ENCODE measurements at places on chromosomes 12 and 14.

- DNase-seq: no peak
Observed at GRCh38 chr14:49212721-49213120, 373.5 kb downstream of the RPS29 start.

GRCh38 chr14:102958461-102958860 is 36.0 kb downstream of the AMN start:
- no peak for DNase-seq

DNA sequence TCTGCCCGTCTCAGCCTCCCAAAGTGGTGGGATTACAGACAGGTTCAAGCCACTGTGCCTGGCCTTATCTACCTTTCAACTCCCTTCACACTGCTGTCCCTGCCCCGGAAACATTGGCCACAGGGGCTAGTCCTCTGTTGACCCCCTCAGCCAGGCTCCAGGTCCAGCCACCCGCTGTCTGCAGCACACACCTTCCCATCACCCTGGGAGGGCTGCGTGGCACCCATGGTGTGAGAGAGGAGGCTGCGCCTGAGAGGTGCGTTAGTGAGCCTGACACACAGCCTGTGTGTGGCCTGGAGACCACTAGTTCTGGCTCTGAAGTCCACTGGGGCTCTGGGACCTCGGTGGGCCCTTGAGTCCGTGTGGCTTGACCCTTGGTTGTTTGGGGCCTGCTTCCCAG is 28.4 kb upstream of the TRAF3 start:
- DNase-seq: no peak

- DNase-seq: no peak
Observed at GRCh38 chr14:68016255-68016914, 196.8 kb downstream of the RAD51B start.

GRCh38 chr12:125055591-125055990 is 9.6 kb upstream of the AACS start:
- no peak for DNase-seq

GRCh38 chr12:124727922-124728321 is 135.7 kb downstream of the SCARB1 start:
- no peak for DNase-seq

DNA sequence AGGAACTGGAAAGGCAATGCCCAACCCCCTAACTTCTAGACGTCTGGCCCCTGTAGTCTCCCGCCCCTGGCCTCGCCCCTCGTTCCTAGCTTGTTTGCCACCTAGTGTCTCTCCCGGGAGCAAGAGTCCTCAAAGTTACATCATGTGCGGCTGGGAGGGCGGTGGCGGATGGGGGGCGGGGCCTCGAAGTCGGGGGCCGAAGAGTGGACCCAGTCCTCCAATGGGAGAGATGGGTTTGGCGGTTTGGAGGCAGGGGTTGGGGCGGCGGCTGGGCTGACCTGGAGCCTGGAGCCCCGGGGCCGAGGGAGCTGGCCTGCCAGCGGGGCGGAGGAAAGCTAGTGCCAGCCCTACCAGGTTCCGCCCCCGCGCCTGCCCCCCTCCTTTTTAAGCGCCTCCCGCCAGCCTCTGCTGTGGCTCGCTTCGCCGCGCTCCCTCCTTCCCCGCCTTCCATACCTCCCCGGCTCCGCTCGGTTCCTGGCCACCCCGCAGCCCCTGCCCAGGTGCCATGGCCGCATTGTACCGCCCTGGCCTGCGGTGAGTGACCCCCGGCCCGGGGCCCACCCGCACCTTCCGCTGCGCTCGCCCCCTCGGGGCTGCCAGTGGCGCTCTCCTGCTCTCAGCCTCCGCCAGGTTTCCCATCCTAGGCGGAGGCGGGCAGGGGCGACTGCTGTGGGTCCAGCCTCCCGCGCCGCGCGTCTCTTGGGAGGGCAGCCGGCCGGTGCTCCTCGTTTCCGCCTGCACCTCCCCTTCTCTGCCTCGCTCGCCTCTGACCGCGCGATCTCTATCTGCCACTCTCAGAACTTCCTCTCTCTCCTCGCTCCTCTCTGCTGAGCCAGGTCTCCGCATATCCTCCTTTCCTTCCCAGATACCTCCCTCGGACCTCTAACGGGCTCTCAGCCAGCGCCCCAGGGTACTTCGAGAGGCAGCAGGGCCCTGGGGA is at the start of gene PCK2:
Gene PCK2, plus strand, starts transcription at position 411 of the 940 bp plus-strand sequence. Its CDS starts 95 bp downstream, at position 506.
- peak; percentile 91 for DNase-seq

- DNase-seq: no peak
Observed at GRCh38 chr12:81627336-81628189, 131.6 kb downstream of the PPFIA2 start.

DNA sequence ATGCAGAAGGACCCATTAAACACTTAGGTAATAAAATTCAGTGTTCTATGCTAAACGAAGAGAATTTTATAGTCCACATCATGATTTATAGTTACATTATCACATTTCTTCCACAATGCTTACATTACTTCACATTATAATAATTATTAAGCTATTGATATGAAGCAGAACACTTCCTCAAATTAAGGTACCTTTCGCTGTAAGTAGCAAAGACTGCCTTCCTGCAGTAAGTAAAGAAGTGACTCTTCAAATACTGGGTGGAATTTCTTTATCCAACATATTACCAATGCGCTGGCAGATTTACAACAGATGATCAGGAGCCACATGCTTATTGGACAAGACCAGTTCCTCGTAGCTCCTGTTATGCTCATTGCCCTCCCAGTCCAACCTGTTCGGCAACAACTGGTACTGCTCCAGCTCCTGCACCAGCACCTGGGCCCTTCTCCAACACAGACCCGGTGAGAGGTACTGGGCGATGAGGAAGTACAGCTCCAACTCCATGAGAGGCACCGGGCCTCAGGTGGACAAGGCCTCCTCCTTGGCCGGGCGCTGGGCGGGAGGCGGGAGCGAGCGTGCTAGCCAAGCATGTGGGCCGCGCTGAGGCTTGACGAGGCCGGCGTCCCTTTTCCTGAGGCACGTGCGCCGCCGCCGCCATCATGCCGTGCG is 210.7 kb upstream of the ATP2B1 start:
- no peak for DNase-seq

DNA sequence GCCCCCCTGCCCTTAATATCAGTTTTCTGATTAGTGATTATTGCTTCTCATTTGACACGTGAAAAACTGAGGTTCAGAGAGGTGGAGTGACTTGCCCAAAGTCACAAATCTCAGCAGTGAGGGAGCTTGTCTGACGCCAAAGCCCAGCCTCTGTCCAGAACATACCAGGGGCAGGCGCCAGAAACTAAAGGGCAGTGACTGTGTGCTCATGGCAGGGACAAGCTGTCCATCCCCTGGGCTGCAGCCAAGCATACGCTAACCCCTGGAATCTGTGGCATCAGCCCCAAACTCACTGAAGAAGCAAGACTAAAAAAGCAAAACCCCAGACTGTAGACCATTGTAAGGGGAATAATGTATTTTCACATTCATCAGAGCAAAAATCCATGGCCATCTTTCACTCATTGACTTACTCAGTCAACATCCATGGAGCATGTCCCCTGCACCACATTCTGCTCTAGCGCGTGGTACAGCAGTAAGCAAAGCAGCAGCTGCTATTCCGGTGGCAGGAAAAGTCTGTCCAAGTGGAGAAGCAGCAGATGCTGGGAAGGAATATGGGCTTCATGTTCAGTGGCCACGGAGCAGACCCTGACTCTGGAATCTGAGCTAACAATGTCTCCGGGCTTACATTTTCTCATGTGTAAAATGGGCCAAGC is 1.5 kb upstream of the SERPINA4 start:
- no peak for DNase-seq

DNA sequence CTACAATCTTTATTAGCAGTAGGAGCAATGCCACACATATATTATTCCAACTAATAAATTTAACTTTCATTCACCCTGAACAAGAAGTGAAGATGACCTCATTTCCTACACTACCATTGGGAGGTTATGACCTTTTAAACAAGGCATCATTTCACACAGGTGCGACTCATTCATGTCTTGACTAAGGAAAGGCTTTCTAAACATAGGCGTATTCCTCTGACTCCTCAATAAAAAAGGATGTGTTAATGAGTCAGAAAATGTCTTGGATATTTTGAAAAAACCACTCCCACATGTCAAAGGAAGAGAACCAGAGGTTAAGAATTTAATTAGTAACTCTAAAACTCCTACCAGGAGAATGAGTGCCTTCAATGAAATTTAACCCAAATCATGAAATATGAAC is 115.2 kb downstream of the PRICKLE1 start:
- no peak for DNase-seq

DNA sequence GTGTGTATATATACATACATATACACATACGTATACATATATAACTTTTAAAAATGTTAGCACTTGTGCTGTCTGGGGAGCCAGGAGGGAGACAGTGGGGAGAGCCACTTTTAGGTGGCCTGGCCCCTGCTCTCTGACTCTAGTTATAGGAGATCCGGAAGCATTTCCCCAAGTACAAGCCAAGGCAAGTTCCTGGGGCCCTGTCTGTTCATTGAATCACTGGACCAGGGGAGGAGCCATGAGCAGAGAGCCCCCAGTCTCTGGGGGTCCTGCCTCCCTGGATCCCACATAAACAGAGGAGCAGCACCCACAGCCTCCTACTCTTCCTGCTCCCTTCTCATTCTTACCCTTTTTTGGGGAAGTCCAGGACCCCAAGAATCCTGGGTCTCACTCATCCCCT is 45.4 kb upstream of the TMED10 start:
- DNase-seq: no peak

GRCh38 chr12:2187195-2187945 is 134.6 kb downstream of the CACNA1C start:
- no peak for DNase-seq

- peak; percentile 52 for DNase-seq
Observed at GRCh38 chr14:63770187-63770807, 42.4 kb upstream of the SGPP1 start.

DNA sequence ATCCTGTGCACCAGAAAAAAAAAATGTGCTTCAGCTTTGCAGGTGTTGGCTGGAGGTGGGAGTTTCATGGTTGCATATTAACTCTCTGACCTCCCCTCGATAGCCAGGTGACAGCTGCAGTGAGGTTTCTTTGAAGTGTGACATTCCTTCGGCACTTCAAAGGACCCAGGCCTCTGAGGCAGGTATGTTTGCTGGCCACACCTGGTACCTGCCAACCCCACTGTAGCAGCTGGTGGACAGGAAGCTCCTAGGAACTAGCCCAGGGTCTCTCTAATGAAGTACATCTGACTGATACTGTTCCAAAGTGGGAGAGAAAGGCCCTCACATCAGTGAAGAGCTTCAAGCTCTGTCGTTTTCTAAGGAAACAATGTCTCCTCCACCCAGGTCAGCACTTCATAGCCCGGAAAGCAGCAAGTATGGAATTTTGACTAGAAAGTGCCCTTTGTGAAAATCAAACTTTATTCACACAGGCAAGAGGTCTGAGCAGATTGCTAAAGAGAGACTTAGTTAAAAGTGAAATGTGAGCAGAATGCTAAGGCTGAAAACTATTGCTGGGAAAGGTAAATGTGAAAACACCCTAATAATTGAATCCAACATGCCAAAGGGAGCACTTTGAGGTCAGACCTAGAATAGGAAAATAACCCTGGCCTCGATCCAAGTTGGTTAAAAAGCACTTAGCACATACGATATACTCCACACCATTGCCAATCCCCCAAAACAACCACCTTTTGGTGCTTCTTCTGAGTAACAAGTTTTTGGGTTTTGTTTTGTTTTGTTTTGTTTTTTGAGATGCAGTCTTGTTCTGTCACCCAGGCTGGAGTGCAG is 71.3 kb downstream of the PHLDA1 start:
- DNase-seq: no peak

- DNase-seq: no peak
Observed at GRCh38 chr12:113854385-113855142, 111.6 kb downstream of the RBM19 start.

GRCh38 chr14:49999826-50000379 is 107.0 kb downstream of the ARF6 start:
- no peak for DNase-seq

DNA sequence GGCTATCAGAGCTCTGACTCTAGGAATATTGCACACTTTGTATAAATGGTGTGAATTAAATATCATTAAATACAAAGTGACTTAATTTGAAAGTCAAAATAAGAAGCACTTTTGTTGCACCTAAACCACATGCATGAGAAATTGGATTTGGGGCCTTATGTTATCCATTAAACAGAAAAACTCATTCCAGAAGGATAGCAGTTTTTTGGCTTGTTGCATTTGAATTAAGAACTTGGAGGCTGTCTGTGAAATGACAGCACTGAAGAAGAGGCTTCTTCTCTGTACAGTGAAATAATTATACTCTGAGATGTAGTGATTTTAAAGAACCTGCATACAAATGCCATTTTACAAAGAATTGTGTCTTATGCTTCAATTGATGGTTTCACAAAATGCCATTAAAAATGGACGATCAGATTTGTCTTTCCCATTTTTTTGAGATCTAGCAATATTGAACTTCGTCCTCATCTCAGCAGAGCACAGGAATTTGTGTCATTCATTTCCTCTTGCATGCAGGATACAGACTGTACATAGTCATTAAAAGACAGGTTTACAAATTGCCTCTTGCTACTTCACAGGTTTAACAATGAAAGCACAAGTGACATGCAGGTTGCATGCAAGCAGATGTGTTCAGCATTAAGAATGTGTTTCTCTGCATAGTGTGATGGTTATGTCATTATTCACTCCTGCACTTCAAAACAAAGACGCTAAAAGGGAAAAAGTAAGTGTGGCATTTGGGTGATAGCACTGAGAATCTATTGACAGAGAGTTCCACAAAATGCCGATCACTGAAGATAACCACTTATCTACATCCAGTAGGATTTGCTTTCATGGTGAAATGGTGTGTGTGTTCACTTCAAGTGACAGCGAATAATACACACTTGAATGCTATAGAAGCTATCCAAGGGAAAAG is 35.9 kb upstream of the PYGL start:
- no peak for DNase-seq

DNA sequence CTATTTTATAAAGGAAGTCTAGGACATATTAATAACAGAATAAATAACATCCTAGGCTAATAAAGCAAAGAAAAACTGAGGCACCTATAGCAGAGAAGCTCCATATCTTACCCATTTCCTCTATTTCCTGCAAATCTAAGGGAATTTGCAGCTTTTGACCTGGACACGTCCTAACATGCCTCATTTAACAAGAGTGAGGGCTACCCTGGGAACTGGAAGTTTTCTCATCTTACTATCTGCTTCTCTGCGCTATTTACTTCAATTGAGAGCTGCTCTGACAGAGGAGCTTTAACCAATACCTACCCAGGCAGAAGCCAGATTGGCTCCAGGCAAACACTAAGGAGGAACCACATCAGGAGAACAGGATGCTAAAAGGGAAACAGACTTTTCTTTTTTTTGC is 5.7 kb downstream of the YBX3 start:
- no peak for DNase-seq

- DNase-seq: no peak
Observed at GRCh38 chr14:33702293-33702692, 248.6 kb downstream of the EGLN3 start.

All from activated naive CD4-positive, alpha-beta T cell treated with anti-CD3 and anti-CD28 coated beads, Interleukin-2, amount 50 U/mL, for 16 hours (primary cell).